ENCODE measurements at places on chromosomes 7 and 10. TPM values are rescaled to one million over a fixed set of nuclear protein-coding genes. Genes with fewer than 3 reads are reported as not detected.

LDB3 gene
- 0.38 TPM for total RNA-seq

SMKR1 gene
- total RNA-seq, result 0.52 TPM

JCAD gene
- total RNA-seq, result 9.9 TPM

HOGA1 gene
- 0.19 TPM for total RNA-seq

NPTX2 gene
- total RNA-seq, result 0.47 TPM

DGKI gene
- 0.33 TPM for total RNA-seq

Data from thymus (tissue), 14 donors.